ENCODE measurements at places on chromosomes 7 and 10.

DNA sequence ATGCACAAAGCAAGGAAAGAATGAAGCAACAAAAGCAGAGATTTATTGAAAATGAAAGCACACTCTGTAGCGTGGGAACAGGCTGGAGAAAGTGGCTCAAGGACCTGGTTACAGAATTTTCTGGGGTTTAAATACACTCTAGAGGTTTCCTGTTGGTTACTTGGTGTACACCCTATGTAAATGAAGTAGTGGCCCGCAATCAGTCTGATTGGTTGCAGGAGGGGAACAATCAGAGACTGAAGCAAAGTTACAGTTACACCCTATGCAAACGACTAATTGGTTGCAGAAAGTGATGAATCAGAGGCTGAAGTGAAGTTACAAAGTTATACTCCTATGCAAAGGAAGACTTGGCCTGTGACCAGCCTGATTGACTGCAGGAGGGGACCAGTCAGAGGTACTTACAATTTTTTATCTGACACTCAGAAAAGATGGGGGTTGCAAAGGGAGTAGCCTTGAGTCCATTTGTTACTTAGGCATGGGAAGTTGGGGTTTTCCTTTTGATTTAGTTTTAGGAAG, 3.6 kb upstream of the MTPN start:
- no peak for DNase-seq

GRCh38 chr7:55965805-55966421, 1.5 kb downstream of the NIPSNAP2 start:
- no peak for DNase-seq

GRCh38 chr7:150778738-150779301, 21.3 kb downstream of the TMEM176B start:
- DNase-seq: peak; percentile 48

- DNase-seq: no peak
Observed at GRCh38 chr7:12601302-12601869, 30.9 kb downstream of the SCIN start.

DNA sequence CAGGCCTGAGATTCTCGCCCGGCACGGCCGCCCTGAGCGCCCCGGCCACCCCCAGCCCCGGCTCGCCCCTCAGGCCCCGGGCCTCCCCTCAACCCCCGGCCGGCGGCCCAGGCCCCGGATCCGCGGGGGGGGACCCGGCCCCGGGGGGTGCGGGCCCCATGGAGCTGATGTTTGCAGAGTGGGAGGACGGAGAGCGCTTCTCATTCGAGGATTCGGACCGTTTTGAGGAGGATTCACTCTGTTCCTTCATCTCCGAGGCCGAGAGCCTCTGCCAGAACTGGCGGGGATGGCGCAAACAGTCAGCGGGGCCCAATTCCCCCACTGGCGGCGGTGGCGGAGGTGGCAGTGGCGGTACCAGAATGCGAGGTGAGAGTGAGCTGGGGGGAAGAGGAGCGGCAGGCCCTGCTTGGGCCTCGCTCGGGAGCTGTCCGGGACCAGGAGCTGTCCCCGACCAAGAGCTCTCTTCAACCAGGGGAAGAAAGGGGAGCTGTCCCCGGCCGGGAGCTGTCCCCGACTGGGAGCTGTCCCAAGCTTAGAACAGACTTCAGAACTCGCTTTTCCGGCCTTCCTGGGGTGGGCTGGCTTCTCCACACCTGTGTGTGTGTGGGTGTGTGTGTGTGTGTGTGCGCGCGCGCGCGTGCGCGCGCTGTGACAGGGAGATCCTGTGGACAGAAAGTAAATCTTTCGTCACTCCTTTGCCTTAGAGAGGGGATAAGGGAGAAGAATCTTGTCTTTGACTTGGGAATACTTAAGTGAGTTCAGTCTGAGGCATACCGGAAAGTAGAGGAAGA, 510 bp downstream of the ZSWIM8 start:
- DNase-seq: no peak

DNA sequence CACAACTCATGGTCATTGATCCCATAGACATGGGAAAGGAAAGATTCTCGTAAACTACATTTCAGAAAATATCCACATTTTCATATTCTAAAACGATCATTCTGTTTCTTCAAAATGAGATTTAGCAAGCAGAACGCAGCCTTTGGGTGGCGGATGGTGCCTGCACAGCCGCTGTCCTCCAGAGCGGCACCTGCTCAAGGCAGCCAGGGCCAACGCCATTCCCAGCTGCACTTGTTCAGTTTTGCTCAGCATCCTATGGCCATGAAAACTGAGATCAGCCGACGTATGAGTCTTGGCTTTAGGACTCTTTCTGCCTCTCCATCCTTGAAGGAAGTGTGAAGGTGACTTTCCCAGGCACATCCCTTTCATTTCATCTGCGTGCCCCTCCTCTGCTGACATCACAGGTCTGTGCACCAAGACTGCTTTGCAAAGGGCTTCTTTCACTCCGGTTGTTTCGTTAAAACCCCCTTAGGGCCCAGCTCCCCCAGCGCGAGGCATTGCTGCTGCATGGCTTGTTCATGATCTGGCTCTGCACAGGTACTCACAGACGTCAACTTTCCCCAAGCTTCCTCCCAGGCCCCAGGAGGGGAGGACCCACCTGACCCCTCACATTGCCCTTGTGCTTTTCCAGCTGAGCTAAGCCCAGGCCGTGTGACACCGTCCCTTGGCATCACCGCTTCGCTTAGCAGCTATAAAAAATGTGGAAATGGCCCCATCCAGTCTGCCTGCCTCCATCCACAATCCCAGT, 37.2 kb downstream of the TCERG1L start:
- DNase-seq: no peak

DNA sequence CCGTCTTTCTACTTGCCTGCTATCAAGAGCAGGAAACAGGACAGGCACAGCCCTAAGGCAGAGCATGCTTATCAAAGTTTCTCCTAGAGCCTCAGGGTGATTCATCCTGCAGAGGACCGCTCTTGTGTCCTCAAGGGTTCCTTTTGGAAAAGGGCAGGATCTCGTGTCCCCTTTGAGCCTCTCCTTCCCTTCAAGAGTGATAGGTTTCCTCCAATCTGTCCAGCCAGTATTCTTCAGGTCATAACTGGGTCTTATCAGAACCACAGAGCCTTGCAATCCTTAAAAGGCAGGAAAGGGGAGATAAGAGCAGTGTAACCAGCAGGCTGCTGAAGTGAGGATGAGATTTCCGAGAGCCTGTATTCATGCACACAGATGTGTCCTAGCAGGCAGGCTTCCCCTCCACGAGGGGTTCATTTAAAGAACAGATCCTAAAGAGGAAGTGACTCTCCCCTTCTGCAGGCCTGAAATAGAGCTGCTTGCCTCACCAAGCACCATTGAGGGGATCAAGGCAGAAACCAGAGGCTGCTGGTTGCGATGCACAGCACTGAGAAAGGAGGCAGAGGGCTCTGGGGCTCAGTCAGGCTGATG, 90.5 kb upstream of the SVIL start:
- no peak for DNase-seq

- DNase-seq: no peak
Observed at GRCh38 chr10:101162677-101163076, 31.6 kb downstream of the TLX1 start.

GRCh38 chr10:72067463-72068125, 20.8 kb downstream of the SPOCK2 start:
- DNase-seq: no peak

Measured in stimulated activated CD4-positive, alpha-beta T cell treated with anti-CD3 and anti-CD28 coated beads, Interleukin-1b, Interleukin-23, amount 100 ng/mL, for 1 hour (primary cell).